Thymus (tissue), 14 donors: ENCODE measurements at places on chromosomes 12 and 14.

- no peak for DNase-seq
These were observed 100.0 kb upstream of the HECTD1 start for GRCh38 chr14:31307618-31308017.

DNA sequence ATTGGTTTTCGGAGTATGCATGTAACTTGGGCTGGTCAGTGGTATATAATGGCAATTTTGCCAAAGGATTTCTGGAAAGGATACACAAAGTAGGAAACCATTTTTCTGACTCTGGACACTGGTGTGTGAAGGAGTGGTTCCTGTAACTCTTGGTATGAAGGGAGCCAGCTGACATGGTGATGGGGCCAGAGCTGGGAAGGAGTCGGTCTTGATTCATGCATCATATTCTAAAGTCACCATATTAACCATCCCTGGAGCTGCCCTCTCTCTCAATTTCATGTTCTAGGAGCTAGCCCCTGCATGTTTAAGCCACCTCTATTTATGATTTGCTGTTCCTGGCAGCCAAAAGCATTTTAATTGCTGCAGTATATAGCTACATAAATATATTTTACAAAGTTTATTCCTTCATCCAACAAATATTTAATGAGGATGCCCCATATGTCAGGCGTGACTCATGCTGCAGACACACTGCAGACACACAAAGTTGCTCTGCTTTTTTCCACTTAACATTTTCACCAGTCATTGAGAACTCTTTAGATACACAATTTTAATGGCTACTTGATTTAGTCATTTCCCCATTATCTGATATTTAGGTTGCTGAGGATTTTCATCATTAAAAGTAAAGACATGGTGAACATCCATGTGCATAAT, 78.7 kb upstream of the PSMC1 start:
- DNase-seq = no peak

- peak; percentile 39 for DNase-seq
These were observed 98.7 kb downstream of the GAS2L3 start for GRCh38 chr12:100672075-100672592.

- peak; percentile 16 for DNase-seq
These were observed 12.0 kb upstream of the BLTP3B start for GRCh38 chr12:100154474-100155247.

GRCh38 chr14:100740929-100741328, 14.2 kb downstream of the DLK1 start:
- no peak for DNase-seq

DNA sequence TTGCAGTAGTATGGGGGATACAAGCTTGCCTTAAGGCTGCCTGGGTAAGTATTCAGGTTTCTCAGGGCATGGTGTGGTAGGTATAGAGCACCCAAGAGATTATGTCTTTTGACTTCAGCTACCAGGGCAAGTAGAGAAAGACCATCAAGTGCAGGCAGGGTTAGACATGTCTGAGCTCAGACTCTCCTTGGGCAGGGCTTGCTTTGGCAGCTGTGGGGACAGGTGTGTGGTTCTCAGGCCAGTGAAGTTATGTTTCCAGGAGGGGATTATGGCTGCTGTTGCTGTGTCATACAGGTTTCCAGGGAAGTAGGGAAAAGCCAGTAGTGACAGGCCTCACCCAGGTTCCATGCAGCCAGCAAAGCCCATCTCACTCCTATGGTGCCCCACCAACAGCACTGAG, 1040.4 kb downstream of the FLRT2 start:
- DNase-seq = no peak

DNA sequence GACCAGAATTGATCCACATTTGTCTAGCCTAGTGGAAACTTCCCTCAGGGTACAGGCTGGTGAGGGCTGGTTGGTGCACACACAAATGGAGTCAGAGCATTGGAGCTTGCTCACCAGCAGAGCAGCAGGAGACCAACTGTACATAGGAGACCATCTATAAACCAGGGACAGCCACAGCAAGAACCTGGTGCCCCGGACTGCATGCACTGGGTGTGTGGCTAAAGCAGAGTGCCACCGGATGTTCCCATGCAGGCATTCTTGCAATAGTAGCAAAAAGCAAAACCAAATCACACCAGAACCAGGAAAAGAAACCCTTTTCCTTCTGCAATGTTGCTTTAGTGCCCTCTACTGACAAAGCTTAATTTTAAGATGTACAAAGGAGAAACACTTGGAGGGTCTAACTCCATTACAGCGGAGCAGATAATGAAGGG, 136.4 kb downstream of the MDGA2 start:
- DNase-seq = no peak

DNA sequence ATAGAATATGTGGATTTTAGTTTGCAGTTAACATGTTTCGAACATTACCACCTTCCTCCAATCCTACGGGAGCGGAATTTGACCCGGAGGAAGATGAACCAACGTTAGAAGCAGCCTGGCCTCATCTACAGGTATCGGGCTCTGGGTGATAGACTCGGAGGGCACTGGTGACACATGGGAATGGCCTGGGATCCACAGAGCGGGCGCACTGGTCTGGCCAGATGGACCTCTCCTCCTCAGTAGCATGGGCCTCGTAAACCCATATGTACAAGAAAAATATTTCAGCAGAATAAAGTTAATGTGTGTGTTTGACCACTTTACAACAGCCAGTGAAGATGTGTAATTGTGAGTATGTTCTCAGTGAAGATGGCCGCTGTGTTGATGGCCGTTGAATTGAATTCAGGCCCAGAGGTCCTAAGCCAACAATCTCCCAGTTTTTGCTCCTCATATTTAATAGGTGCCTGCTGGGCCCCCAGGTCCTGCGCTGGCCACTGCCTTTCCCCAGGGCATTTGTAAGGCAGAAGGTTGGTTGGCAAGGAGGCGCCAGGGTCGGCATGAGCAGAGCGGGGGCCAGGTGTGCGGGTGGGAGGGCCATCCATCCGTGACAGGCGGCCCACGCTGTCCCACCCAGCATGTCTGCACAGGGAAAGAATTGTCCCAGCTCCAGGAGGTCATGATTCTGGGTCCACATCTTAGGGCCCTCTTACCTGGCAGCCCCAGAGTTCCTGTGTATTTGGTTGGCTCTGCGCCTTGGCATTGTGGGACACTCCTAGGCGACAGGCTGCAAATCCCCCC, 82.0 kb upstream of the DYNC1H1 start:
- DNase-seq = no peak

GRCh38 chr12:45668641-45669040, 60.9 kb upstream of the ARID2 start:
- no peak for DNase-seq

- DNase-seq = peak; percentile 42
These were observed 228.1 kb upstream of the AMIGO2 start for GRCh38 chr12:47307680-47308399.

DNA sequence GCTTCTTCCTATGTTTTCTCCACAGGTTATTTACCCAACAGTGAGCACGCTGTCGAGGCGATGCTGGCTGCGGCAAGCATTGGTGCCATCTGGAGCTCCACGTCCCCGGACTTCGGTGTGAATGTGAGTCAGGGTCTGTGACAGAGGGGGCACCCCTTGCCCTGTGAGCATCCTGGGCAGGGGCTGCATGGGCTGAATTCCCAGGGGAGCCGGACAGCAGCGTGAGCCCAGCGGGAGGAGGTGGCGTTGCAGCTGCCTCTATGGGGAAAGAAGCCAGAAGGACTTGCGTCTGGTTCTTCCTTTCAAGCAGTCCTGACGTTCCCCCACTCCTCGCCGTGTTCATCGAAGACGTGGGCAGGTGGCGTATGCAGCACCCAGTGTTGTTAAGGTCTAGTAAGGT, 26.2 kb downstream of the AACS start:
- no peak for DNase-seq

DNA sequence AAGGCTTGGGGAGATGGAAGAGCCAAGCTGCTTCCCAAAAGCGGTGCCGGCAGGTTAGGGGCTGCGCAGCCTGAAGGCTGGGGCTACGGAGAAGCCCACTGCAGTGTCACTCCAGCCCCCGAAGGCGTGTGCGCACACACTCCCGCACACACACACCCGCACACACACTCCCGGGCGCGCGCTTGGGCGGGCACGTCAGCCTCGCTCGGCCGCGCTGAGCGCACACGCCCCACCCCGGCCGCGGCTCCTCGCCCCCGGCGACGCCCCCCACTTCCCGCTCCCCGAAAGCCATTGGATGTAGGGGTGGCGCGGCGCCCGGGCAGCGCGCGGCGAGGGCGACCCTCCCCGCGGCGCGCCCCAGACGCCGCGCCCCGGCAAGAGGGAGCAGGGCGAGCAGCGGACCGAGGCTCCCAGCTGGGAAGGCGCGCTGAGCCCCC, at the start of gene KCNK10:
TSS of gene KCNK10 (minus strand) at position 184 of the 437 bp plus-strand sequence. CDS start 471 bp downstream, outside the sequence.
- no peak for DNase-seq

GRCh38 chr12:58026897-58027891, 85.8 kb downstream of the ATP23 start:
- DNase-seq = no peak

DNA sequence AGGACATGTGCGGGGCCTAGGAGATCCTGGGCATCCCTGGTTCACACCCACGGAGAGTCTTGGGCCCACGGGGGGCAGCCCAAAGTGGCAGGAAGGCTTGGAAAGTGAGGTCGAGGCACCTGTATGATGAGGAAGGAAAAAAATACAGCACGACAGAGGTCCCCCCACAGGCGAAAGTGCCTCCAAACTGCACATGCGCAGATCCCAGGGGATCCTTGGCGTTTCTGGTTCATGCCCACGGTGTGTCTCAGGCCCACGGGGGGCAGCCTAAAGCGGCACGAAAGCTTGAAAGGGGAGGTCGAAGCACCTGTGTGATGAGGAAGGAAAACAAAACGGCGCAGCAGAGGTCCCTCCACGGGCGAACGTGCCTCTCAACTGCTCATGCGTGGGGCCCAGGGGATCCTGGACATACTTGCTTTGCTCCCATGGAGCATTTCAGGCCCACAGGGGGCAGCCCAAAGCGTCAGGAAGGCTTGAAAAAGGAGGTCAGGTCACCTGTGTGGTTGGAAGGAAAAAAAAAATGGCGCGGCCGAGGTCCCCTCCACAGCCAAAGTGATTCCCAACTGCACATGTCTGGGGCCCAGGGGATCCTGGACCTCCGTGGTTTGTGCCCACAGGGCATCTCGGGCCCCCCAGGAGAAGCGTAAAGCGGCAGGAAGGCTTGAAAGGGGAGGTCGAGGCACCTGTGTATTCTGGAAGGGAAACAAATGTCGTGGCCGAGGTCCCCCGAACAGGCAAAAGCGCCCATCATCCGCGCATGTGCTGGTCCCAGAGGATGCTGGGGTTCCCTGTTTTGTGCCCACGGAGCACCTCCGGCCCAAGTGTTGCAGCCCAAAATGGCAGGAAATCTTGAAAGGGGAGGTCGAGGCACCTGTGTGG, 582.6 kb downstream of the ALG10 start:
- DNase-seq = no peak

GRCh38 chr12:123033392-123034021, 53.0 kb downstream of the ARL6IP4 start:
- DNase-seq = no peak
